Frontal cortex (tissue), 4 donors: ENCODE measurements at places on chromosomes 5 and 9. TPM values are rescaled to one million over a fixed set of nuclear protein-coding genes. Genes with fewer than 3 reads are reported as not detected.

DNA sequence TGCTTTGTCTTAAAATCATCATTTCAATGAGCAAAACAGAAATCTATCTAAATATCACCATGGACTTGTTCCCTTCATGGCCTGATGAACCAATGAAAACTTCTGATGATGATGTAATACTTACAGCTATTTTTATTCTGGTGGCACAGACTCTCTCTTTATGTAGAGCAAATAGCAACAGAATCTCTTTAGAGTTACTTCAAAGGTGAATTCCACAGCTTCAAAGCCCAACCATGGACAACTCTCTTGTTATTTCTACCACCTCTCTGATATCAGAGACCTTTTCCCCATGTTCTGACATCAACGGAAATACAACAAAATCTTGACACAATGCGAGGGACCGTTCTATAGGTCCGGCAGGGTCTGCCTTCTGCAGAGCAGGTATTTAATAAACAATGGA, 70.1 kb downstream of the RETREG1 start:
- no peak for DNase-seq

BTNL8 gene
- not detected for total RNA-seq

TSPAN17 gene
- total RNA-seq = 21.2 TPM

GRCh38 chr9:118321788-118322187, 617.6 kb downstream of the TLR4 start:
- no peak for DNase-seq
